ENCODE measurements at places on chromosomes 12 and 14.

GRCh38 chr14:66070542-66071319, 415.4 kb upstream of the CCDC196 start:
- peak; percentile 11 for DNase-seq

DNA sequence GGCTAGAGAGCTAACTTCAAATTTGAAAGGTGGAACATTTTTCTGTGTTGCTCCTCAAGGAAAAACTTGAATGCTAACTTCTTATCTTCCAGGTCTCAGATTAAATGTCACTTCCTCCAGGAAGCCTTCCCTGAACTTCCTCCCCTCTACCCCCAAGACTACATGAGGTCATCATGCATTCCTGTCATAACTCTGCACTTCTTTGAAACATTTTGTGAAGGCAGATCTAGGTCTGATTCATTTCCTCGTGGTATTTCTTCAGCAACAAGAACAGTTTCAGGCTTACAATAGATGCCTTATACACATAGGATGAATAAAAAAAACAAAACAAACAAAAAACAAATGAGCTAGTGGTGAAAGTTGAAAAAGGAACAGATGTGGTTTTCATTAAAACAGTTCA, 97.1 kb upstream of the SRRM4 start:
- DNase-seq, result no peak

GRCh38 chr14:61146899-61147298, 134.2 kb downstream of the TMEM30B start:
- DNase-seq, result no peak

DNA sequence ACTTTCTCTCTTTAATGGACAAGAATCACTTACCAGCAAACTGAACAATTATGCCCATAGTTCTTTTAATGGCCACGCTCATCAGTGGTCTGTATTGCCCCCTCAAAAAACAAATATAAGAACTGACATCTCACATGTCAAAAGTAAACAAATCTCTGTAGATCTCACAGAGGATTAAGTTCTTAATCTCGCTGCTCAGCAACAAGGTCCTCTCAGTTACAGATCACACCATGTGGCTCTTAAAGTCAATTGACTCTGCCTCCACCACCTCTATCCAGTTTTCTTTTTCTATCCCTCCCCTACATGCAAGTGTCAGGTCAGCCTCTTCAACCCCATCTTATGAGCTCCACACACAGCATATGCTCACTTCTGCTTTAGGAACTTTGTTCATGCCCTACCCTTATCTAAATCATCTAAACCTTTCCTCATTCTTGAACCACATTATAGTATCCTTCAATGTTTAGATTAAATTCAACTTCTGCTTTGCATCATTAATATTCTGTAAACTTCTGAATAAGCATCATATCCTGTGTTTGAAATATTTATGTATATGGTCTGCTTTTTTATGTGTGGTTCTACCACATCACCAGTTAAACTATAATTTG, 7.2 kb downstream of the ADAM20 start:
- DNase-seq, result no peak

- DNase-seq, result no peak
Measured at GRCh38 chr12:102406033-102406584, 74.3 kb downstream of the IGF1 start.

DNA sequence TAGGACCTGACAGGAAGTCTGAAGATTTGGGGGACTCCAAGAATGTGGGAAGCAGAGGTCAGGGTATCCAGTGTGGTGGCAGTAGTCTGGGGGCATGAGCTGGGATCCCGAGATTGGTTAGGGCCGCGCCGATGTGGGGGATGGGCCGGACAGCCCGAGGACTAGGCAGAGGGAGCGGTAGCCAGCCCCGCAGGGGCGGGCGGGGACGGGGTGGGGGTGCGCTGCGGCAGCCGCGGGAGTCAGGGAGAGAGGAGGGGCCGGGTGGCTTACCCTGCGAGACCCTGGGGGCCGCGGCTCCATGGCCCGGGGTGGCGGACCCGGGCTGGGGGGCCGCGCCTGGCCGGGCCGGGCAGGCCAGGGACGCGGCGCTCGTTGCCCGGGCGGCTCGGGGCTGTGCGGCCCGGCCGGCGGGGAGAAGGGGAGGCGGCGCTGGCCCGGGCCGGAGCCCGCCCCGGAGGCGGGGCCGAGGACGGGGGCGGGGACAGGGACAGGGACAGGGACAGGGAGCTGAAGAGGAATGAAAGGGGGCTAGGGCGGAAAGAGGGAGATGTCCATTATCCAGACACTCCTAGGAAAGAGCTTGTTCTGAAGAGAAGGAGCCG, 5.6 kb downstream of the ZNF385A start:
- peak; percentile 71 for DNase-seq

DNA sequence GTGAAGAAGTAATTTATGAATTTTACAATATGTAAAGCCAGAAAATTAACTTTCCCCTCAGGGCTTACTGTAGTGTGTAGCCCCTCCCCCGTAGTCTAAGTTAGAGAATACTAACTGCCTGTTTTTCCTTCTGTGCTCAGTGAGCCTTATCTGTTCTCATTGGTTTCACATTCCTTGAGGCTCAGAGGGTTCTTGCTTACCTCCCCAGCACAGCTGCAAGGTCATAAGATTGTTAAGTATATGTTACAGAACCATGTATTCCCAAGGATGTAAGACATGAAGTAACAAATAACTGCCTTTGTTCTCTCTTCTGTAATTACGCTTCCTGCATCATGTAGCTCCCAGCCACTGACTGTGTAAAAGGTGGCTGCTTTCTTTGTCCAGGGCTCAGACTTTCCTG, 1351.1 kb downstream of the TMEM121 start:
- DNase-seq, result no peak

DNA sequence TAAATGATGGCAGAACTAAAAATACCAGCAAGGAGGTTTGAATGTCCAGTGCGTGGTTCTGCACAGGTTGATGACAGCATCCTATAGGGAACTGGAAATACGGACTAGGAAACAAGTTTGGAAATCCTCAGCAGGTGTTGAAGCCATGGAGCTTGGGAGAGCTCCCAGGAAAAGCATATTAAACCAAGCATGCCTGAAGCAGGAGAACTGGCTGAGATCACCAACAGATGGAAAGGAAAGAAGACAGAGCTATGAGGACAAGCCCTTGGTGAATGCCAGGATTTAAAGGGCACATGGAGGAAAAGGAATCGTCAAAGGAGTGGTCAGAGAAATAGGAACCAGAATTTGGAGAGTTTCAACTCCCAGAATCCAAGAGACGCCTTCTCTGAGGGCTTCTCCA, 21.2 kb upstream of the ELK3 start:
- no peak for DNase-seq

- DNase-seq, result no peak
Measured at GRCh38 chr12:87491089-87491488, 538.1 kb downstream of the C12orf50 start.
